Activated CD8-positive, alpha-beta memory T cell treated with anti-CD3 and anti-CD28 coated beads, Interleukin-2, amount 50 U/mL, for 48 hours (primary cell): ENCODE measurements at places on chromosomes 4 and X.

GRCh38 chr4:177582992-177583391, 140.8 kb upstream of the AGA start:
- DNase-seq, result no peak

DNA sequence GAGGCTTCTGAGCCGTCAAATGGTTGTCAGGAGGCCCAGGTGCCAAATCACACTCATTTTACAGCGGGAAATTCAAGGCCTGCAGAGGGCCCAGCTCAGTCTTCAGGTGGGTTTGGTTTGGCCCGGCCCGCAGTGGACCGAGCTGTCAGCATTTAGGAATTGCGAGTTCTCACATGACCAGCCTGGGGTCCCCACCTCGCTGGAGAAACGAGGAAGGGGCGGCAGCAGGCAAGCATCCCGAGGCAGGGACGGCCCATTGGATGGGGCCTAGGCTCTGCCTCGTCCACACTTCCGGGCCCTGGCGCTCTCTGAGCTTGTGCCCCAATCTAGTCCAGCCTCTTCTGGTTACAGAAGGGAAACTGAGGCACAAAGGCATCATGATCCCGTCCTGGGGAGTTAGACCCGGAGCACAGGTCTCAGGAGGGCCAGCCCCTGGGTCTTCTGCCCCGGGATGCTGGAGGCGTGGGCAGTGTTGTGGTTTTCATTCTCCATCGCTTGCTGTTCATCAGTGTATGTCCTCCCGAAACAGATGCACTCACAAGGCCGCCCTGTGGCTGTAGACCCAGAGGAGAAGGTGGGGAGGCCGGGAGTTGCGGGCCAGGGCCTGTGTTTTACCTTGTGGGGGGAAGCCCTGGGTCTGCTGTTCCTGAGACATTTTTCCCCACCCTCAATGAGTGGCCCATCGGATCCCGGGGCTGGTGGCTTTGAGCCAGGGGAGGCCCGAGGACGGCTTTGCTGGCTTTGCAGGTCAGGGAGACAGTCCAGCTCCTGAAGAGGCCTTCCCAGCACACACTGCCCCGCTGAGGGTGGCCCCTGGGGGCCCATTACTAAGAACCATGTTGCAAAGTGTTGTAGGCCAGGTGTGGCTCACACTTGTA, 8.9 kb downstream of the PSAPL1 start:
- DNase-seq, result no peak

- DNase-seq, result no peak
Measured at GRCh38 chrX:103791228-103791627, 14.6 kb downstream of the PLP1 start.

GRCh38 chr4:43990551-43990950, 458.1 kb downstream of the KCTD8 start:
- DNase-seq, result no peak

DNA sequence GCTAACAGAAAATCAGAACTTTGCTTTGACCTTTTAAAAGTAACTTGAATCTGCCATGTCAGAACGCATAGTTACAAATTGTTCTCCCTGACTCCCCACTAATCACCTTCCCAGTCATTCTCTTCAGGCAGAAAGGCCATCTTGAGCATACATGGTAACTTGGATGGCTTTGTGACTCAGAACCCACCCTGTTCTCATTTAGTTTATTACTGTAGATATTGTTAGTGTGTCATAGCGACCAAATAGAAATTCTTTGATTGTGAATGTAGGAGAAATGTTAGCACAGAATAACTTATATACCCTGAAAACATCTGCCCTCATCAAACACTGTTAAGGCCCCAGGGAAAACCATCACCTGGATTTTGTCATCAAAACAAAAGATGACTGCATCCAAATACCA, 382.0 kb downstream of the MAGEB5 start:
- no peak for DNase-seq

- DNase-seq, result no peak
Measured at GRCh38 chrX:44459501-44459900, 83.2 kb downstream of the FUNDC1 start.

GRCh38 chrX:110012818-110013485, 10.0 kb downstream of the TMEM164 start:
- no peak for DNase-seq

- no peak for DNase-seq
Measured at GRCh38 chr4:173485164-173485563, 44.9 kb downstream of the HAND2 start.

DNA sequence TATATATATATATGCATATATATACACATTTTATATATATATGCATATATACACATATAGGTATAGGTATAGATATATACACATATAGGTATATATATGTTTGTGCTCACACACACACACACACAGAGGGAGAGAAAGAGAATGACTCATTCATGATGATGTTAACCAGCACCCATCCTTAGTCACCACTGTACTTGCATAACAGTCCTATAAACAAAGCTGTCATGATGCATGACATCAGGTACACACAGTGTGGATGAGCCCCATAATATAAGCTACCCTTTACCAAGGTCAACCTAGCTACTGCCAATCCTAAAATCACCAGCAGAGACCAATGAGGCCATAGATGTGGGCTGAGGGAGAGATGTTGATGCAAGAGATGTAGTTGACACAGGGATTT, 1408.0 kb downstream of the RAPGEF2 start:
- DNase-seq, result no peak

- no peak for DNase-seq
Measured at GRCh38 chrX:33307911-33308354, 96.6 kb upstream of the DMD start.

- no peak for DNase-seq
Measured at GRCh38 chr4:27181693-27182092, 321.1 kb downstream of the STIM2 start.

DNA sequence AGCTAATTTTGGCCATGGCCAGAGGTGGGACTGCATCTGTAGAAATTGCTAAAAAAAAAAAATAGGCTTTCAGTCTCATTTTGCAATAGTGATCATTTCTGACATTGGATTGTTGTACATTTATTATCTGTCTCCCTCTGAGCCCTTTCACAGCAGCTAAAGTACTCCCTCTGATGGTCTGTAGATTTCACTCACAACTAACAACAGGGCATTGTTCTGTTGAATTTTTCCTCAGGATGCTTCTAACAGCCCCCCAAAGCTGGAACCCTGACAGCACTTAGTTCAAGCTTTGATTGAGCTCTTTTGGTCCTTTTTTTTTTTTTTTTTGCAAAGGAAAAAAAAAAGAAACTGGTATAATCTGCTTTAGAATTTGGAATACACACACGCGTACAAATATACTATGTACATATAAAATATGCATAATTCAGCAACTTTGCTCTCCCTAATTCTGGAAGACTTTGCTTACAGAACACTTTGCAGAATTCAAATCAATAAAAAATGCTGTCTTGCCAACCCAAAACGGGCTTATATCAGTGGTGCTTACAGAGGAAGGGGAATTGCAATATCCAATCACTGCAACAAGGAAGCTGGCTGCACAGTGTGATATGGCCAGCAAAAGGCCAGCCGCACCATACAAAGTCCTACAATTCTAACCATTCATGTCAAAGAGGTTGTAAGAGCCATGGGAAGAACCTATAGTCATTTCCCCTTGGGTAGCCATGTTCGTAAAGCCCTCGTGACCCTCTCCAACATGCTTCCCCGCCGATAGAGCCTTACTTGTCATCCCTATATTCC, 406.4 kb downstream of the SMARCA1 start:
- no peak for DNase-seq

DNA sequence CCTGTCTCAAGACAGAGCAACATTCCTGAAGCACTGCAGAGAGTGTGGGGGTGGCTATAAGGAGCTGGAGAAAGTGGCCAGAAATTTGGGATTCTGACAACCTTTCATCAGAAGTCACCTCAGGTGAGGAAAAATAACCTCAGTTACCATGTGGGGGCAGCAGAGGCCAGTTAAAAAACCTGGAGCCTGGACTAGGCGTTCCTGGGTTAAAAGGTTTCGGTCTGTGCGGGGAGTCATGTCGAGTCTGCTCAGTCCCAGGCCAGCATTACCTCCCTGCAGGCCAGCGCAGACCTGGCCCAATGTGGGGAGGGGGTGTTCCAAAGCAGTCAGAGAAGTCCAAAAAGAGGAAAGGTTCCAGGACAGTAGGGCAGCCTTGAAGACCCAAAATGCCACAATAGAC, 10.9 kb upstream of the NALF2 start:
- peak; percentile 53 for DNase-seq

DNA sequence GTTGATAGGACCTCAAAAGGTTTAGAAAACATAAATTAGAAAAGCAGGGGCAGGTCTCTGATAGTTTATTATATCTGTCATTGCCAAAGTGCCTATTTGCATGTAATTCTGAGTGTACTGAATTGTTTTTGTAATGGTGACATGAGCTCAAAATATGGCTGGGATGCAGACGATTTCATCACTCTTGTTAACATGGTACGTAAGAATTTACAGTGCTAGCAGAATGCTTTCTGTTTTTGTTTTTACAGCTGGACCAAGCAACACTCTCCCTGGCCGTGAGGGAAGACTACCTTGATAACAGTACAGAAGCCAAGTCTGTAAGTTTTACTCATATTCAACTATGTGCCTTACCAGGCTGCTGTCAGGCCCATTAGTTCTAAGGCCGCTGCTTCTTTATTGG, 58.1 kb downstream of the PHEX start:
- DNase-seq, result no peak

GRCh38 chrX:17005712-17006368, 59.4 kb downstream of the REPS2 start:
- DNase-seq, result no peak

DNA sequence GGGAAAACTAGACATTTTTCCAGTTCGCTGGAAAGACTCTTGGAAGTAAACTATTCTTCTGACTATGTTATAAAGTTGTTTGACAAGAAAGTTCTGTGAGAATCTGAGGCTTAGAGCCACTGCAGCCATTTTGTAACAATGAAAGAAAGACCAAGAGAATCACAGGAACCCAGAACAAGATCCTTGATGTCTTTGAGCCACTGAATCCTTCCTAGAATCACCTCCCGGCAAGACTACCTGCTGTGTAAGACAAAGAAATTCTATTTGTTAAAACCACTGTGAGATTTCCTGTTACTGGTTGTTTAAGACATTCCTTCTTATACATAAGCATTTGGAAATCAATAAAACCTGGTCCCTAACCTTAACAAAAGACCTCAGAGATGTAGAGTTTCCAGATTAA, 175.7 kb upstream of the RASGEF1B start:
- DNase-seq, result no peak

DNA sequence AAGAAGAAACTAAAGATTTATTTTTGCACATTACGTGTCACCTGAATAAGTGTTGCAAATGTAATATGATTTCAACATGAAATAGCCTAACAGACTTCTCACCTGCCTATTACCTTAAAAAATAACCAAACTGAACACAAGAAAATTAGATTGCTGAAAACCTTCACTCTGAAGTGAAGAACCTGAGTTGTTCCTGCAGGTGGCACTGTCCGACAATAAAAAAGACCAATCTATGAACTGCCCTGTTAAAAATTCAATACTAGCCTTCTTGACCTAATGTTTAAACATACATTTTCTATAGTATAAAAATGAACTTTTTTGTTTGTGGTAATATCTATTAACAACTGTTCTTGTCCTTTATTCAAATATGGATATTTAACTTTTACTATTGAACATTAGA, 69.2 kb upstream of the PNPLA4 start:
- no peak for DNase-seq

GRCh38 chrX:69616457-69617203, 717 bp downstream of the EDA start:
- DNase-seq, result peak; percentile 41

GRCh38 chr4:182832352-182833120, 84.7 kb downstream of the DCTD start:
- no peak for DNase-seq

DNA sequence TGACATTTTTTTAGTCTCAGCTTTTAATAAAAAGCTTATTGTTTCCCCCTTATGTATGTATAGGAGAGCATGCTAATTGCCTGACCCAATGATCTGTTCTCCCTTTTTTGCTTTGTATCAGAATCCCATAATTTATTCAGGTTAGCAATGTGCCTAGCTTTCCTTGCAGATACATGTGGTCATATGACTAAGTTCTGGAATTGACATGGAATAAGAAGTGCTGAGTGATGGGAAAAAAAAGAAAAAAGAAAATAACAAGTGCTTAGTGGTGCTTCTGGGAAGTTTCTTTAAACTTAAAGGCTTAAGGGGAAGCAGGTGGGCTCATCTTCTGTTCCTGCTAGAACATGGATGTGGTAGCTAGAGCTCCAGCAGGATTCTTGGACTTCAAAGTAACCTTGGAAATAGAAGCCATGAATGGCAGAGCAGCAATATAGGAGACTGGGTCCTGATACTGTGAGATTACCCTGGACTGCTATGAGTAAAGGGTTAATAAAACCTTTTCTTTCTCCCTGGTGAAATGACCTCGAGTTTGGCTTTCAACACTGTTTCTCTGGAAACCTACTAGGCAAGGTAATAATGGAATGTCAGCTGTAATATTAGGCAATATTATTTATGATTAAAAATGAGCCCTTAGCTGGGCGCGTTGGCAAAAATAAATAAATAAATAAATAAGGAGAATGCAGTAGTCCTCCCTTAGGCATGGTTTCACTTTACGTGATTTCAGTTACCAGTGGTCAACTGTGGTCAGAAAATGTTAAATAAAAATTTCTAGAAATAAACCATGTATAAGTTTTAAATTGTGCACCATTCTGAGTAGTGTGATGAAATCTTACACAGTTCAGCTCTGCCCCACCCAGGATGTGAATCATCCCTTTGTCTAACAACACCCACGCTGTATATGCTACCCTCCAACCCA, 16.7 kb upstream of the RBM41 start:
- no peak for DNase-seq

DNA sequence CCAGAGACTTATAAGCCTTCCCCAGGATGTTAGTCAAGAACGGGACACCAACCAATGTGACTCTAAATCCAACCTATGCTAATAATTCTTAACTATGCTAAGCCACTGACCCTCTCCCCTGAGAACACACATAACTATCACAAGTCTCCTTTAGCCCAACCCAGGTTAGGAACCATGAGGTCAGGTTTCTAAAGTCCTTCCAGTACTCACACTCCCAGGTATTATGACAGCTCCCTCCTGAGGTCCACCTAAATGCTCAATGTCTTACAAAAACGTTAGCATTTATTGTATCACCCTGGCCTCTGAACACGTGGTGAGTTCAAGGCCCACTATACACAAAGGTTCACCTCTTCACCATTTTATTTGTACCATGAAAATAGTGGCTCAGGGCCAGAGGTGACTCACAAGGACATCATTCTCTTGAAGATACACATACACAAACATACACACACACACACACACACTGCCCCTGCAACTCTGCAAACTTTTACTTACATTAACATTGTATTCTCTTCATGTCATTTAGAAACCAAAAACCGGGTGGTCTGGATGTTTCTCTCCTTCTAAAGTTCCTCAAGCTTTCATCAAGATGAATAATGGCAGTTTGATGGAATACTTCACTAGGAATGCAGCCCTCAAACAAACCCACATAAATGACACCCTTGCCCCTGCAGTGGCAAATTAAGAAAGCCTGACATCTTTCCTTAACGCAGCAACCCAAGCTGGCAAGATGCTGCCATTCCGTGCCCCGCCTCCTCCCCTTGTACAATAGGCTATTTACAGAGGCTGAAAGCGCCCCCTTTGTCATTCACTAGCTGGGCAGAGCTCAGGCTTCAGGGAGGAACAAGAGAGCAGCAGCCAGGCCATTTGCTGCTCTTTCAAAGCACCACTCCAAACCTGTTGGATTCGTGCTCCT, 17.7 kb downstream of the ACSL1 start:
- DNase-seq, result no peak

- DNase-seq, result no peak
Measured at GRCh38 chr4:139966383-139966782, 187.6 kb downstream of the MAML3 start.
